ENCODE measurements at places on chromosomes 16 and 17. TPM values are rescaled to one million over a fixed set of nuclear protein-coding genes. Genes with fewer than 3 reads are reported as not detected.

DNA sequence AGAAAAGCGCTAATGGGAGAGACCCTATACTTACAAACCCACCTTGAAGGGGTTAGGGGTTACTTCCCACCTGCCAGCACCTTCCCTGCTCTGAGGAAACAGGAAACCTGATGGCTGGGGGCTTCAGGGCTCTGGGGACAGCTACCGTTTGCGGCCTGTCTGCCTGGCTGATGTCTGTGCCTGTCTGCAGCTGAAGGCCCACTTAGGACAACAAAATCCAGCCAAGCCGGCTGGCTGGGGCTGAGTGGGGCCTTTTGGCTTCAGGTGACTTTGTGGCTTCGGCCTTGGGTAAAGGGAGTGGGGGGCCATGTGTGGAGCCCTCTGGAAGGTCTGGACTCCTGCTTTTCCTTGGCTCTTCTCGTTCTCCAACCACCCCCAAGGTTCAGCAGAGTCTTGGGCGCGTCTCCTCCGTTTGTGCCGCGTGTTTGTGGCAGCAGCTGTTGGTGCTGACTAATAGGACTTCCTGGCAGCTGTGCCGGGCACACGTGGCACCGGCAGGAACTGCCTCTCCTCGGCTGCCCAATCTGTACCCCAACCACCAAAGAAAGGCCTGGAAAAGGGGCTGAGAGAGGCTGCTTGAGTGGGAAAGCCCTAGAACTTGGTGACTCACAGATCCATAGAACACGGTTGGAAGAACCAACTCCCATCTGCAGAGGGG, 186.7 kb downstream of the MSI2 start:
- no peak for DNase-seq

DNA sequence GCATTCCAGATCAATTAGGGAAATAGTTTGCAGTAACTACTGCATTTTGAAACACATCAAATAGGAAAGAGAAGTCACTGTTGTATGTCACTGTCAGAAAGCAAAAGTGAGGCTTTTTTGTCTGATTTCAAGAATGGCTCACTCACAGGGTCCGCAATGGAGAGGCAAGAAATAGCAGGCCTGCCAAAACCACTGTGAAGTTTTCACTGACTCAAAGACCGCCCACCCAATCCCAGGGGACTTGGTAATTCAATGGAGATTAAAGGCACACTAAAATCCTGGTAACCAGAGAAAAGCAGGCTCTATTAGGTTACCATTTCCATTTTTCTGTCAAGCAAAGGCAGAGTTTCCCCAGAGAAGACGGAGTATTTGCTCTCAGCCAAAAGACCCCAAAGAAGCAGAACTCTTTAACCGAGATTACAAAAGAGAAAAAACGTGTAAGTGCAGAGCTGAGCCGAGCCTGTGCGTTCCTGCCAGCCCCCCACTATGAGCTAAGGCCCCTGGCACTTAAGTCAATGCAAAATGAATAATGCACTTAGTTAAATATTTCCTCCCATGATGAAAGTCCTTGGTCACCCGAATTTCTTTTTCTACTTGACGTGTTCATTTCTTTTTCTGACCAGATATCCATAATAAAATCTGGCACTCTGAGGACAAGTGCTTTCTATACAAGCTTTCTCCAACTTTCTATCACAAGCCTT, 57.0 kb downstream of the FOXL1 start:
- no peak for DNase-seq

- DNase-seq, result no peak
These were observed 12.8 kb downstream of the CRYM start for GRCh38 chr16:21265104-21265837.

DNA sequence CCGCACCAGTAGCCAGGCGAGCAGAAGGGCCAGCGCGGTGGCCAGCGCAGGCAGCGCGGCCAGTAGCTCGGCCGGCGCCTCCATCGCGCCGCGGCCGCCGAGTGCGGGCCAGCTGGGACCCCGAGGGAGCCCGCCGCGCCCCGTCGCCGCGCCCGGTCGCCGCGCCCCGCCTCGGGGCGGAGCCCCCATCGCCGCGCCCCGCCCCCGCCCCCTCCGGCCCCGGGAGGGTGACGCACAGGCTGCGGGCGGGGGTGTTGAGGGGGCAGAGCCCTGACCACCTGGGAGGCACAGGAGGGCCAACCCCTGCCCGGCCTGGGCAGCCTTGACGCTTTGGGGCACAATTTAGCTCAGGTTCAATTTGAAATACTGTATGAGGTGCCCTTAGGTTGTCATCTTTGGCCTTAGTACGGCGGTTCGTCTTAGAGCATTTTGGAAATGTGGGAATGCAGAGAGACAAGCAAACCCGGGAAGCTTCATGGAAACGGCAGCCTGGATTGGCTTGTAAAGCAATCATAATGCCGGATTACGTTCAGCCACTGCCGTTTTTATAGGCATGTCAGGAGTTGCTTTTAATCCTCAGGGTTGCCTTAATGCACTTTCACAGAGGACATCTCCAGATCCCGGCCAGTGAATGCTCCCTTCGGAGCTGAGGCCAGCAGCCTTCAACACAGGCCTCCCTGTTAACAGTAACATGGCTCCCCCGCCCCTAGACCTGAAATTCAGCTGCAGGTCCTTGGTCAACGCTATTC, at the start of gene MXRA7:
MXRA7 (minus strand) TSS at position 103 of the 749 bp plus-strand sequence; CDS start at position 84, 19 bp downstream.
- no peak for DNase-seq

DNA sequence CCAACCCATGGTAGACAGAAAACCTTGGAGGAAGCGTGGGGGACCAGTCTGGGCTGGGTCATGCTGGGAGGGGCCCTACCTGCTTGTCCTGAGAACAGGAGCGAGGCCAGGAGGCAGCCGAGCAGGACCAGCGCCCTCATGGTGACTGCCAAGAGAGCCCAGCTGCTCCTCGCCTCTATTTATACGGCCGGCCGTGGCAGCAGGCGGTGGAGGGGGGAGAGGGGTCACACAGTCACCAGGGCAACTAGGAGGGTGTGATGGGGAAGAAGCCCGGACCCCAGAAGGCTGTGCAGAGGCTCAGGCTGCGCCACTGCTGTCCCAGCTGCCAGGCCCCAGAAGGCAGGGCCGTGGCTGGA, at the start of gene SRL:
SRL (minus strand) TSS at position 153 of the 356 bp plus-strand sequence; CDS start at position 140, 13 bp downstream.
- DNase-seq, result no peak

DNA sequence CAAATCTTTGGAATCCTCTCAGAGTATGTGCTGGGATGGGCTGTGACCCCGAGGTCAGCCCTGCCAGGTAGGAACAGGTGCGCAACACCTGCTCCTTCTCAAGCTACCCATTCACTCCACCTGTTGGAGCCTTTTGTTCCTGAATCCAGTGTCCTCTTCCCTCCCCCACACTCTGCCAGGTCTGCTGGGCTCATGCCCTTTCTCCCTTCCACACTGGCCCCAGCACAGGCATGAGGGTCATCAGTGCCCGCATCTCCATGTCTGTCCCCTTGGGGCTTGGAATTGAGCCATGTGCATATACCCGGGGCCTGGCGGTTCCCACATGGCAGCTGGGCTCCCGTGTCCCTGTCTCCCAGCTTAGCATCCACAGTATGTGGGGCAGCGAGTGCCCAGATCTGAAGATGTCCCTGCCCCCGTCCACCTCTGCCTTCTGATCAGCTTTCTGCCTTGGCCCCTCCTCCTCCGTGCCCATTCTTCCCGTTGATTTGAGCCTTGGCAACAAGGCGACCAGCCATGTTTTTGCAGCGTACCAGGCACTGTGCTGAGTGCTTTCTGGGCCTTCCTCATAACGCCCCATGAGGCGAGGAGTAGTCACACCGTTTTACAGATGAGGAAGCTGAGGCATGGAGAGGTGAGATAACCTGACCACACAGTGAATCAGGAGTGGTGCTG, 102.2 kb downstream of the RAP1GAP2 start:
- DNase-seq, result no peak

- peak; percentile 79 for DNase-seq
These were observed 19.6 kb downstream of the AKAP1 start for GRCh38 chr17:57104461-57105175.

DNA sequence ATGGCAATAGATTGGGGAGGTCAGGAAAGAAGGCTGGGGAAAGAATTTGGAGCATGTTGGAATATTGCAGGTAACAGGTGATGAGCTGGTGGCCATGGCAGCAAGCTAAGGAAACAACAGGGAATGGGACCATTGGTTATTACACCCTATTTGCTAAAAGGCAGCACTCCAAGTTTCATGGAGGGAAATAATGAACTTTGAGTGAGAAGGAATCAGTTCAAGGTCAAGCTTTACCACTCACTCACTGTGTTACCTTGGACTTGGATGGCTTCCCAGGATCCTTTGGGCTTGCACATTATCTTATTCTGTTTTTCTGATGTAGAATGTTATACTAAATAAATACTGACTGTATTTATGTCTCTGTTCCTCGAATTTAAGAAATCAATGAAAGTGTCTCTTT, 792.8 kb upstream of the CDH8 start:
- no peak for DNase-seq

GRCh38 chr16:66563574-66564334, 2.5 kb upstream of the CMTM1 start:
- DNase-seq, result no peak

GRCh38 chr17:77160875-77161530, 20.2 kb downstream of the SEC14L1 start:
- no peak for DNase-seq

DNA sequence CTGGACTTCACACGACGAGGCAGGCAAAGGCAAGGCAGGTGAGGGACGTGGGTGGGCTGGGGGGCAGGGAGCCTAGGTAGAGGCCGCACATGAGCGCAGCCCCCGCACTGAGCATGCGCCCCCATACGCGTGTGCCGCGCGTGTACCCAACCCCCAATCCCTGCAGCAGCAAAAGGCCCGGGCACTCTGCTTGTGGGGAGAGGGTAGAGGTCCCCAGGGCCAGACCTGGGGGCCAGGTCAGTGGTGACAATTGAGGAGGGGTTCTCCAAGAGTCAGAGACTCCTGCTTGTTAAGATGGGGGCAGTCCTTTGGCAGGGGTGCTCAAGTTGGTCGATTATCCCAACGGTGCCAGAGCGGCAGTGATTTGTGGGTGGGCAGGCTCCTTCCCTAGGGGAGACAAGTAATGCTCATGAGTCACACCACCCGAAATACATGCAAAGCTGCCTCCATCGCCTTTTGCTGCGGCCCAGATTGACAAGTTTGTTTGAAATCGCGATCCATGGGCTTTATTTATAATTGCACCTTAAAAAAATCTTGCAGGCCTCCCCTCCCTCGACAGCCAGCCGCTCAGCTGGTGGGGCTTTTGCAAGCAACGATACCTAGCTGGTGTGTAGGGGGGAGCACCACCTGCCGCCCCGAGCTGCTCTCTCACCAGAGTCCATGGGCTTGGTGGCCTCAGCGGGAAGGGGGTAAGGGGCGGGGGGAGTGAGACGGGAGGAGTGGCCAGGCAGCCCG, 1.1 kb upstream of the GIT1 start:
- DNase-seq, result peak; percentile 47

- no peak for DNase-seq
These were observed 179.8 kb upstream of the ELAC2 start for GRCh38 chr17:13197586-13197985.

DNA sequence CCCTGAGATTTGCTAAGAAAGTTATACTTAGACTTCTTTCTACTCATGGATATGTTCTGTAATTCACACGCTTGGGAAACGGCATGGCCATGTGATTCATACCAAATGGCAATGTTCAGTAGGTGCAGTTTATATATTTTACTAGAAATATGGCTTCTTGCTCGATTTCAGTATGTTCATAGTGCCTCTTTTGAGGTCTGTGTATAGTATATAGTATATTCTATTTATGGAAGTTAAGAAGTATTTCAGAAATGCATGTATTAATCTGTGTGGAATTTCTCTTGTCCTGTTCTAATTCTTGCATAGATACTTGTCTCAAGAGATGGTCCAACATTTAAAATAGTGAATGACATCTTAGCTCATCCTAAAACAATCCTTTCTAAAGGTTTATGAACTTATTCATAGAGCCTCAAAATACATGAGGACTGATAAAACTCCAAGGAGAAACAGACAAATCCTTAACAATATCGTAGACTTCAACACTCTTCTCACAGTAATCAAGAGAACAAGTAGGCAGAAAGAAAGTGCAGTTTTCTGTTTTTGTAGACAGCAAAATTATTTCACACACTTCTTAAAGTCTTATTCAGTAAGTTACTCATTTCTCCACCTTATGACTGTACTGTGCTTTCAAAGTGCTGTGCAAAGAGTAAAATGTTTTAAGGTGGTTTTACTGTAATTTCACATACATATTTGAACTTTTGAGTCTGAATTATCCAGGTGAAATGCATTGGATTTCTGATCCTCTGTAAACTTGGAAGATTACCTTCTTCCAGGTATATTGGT, 11.1 kb downstream of the BPTF start:
- DNase-seq, result peak; percentile 47

DNA sequence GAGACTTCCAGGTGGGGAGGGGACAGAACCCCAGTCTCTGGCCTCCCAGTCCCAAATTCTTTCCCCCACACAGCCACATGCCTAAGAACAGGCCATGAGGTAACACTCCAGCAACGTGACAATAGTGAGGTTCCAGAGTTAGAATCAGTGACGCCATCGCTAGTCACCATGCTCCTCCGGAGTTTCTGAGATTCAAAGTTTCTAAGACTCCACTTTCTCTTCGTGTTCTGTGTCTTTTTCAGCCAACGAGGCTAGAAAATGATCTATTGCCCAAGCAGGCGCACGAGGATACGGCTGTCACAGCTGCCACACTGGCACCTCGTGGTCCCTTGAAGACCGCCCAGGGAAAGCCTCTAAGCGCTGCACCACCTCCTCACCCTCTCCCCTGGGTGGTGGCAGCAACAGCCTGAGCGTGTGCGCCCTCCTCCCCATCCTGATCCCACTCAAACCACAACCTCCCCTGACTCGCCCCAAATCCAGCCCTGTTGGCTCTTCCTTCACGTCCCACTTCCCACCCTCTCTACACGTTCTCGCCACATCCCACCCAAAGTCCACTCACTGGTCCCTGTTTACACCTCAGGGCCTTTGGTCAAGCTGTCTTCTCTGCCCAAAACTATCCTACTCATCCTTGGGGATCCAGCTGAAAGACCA, 1.0 kb downstream of the MCRIP1 start:
- DNase-seq, result peak; percentile 60

The CCL4 gene
- total RNA-seq, result not detected

The MT2A gene
- 1,403 TPM for total RNA-seq

The DNAH2 gene
- not detected for total RNA-seq

Data from HFFc6 (cell line).